NCI-H69 (cell line): ENCODE measurements at places on chromosomes 4 and X.

DNA sequence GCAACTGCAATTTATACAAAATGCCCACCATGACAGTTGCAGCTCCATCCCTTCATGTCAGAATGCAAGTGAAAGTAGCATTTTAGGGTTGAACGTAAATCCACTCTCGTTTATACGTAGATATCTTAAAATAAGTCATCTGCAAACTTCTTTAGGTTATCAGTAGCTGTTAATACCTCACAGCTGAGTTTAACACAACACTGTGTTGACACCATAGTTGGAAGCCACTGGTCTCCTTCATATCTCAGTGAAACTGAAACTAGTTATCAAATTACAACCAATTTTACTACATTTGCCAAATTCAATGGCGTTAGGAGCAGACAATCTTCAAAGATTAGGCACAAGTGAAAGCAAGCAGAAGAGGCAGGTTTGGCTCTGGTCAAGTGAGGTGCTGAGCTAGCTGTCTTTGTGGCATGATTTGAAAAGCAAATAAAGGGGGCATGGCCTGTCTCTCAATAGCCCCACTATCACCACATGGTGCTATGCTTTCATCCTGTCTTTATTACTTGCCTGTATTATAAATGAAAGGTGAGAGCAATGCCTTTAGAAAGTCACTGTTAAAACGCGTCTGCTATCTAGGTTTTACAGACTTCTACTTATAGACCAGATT lies 12.3 kb downstream of the PPP3CA start:
- peak; percentile 77 for DNase-seq

- DNase-seq, result peak; percentile 77
Observed at GRCh38 chr4:183356931-183357675, 34.9 kb upstream of the CLDN24 start.

DNA sequence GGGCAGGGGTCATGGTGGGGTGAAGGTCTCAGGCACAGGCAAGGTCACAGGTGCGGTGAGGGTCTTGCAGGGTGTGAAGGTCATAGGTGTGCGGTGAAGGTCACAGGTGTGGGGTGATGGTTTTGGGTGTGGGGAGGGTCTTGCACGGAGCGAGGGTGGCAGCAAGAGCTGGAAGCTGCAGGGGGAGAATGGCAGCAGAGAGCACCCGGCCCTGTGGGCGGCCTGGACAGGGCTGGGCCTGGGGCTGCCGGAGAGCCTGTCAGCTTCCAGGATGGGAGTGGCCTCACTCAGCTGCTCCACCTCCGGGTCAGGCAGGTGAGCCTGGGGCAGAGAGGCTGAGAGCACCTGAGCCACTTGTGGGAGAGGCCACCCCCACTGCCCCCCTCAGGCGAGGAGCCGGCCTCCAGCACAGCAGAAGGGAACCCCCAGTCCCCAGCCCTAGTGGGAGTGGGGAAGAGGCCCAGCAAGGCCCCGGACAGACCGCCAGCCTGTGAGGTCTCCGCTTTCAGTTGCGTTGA lies 1.5 kb downstream of the MSANTD1 start:
- no peak for DNase-seq

- no peak for DNase-seq
Observed at GRCh38 chr4:61950625-61951024, 750.5 kb downstream of the ADGRL3 start.

GRCh38 chrX:150768132-150768485 lies 74.9 kb downstream of the MTMR1 start:
- DNase-seq, result no peak

DNA sequence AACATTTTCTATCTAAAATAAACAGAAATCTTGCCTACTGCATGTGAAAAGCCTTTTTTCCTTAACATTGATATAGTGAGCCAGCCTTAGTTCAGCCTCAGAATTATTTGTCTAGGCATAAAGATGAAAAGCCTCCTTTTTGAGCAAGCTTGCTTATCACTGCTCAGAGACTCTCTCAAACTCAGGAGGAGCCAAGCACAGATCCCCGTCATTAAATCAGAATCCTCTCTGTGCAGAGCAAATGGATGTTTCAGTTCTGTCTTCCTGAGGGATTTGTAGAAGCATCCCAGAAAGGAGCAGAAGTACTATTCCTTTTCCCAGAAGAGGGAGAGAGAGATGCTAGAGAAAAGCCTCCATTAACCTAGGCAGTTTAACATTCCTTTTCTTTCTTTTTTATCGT lies 186.9 kb upstream of the LNX1 start:
- no peak for DNase-seq
